ENCODE measurements at places on chromosomes 4 and X.

- no peak for DNase-seq
Measured at GRCh38 chr4:124934916-124935315, 222.4 kb upstream of the ANKRD50 start.

DNA sequence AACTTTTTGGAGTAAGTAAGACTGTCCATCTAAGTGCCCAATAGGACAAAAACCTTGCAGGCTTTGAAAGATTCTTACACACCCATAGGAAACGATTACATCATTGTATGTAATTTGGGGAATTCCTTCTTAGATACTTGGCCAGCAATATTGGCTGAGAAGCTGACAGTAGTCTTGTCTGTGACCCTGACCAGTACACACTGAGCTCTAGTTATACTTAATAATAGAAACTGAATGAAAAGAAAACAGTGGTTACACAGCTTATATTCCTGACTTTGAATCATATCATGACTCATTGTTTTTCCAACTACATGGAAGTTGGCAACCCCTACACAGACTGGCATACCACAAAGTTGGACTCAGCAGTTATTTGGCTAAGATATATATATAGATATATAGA is 7.1 kb upstream of the TLR2 start:
- DNase-seq = no peak

GRCh38 chr4:38204339-38205035 is 244.3 kb downstream of the PTTG2 start:
- no peak for DNase-seq

DNA sequence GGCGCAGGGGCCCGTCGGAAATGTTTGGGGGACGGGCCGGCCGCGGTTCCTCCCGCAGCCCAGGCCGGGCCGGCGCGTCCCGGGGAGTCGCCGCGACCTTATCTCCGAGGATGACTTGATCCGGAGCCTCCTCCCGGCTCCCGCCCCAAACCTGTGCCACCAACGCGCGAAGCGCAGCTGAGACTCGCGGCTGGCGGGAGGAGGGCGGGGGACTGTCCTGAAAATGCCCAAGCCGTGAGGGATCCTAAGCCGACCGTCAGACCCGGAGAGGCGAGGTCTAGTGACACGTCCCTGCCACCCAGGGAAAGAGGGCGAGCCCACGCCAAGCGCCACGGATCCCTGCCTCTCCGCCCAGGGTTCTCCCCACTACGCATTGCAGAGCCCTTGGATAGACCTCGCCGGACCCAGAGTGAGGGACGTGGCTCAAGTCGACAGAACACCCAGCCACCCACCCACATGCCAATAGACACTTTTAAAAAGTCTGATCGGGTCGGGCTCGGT is 26.9 kb downstream of the UTP14A start:
- DNase-seq = peak; percentile 71

DNA sequence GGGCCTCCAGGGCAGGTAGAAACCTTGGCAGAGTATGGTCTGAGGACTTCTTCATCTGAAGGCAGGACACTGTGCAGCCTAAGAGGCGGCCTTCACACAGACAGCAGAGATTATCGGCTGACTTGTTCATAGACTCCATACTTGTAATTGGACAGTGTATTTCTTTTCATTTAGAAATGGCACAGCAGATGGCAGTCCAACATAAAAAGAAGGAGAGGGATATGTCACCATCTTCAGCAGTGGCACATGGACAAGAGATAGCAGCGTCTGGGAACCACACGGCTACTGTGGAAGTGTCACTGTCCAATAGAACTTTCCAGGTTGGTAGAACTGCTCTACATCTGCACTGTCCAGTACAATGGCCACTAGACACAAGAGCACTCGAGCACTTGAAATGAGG is 21.7 kb upstream of the GEMIN8 start:
- no peak for DNase-seq

All from sigmoid colon (tissue), 7 donors.